Stimulated activated CD4-positive, alpha-beta T cell treated with anti-CD3 and anti-CD28 coated beads, TNF-alpha, amount 100 ng/mL, for 4 hours (primary cell): ENCODE measurements at places on chromosomes 3 and 15.

DNA sequence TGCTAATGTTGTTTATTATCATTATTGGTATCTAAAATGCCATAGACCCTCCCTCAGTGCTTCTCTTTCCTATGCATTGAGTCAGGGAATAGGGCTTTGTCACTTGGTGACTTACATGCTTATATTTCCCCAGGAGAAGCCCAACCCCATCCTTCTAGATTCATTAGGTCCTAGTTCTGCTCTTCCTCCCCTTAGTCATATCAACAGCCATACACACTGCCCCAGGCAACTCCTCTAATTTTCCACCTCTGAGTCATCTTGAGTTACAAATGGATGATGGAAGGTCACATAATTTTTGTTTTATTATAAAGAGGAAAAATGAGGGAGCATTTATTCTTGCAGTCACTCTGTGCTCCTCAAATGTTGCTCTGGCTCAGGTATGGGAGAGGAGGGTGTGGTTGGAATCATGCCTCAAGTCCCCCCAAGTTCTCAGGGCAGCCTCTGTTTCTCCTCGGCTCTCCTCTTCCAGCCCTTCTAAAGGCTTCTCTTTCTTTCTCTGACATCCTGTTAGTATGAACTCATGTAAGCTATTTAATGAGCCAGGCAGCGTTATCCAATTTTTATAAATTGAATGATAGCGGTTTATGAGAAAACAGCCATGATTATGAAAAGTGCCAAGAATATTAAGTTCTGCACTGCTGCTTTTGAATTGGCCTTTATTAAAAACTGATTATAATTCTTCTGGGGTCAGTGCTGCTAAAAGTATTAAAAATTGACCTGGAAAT is 45.6 kb upstream of the FSTL1 start:
- no peak for DNase-seq

- DNase-seq: no peak
Measured at GRCh38 chr3:147406028-147406931, at the start of gene ZIC4. Gene ZIC4 (minus strand): TSS chr3:147406543. CDS start chr3:147402797, 3,746 bp downstream.

DNA sequence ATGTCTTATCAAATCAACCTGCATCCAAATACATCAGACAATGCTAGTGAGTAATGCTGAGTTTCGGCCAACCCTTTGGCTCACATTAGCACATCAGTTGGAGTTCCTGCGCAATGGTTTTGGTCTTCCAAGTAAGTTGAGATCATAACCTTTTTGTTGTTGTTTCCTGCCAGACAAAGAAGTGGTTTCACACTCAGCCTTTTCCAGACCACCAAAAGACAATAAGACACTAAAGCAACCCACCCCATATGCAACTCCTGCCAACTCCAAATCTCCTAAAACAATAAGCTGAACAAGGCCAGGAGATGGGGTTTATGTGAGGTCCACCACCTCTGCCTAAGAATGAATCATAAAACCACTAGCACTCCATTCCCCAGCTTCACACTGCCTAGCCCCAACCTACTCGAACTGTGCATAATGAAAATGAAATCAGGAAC is 177.0 kb downstream of the ERC2 start:
- DNase-seq: no peak

DNA sequence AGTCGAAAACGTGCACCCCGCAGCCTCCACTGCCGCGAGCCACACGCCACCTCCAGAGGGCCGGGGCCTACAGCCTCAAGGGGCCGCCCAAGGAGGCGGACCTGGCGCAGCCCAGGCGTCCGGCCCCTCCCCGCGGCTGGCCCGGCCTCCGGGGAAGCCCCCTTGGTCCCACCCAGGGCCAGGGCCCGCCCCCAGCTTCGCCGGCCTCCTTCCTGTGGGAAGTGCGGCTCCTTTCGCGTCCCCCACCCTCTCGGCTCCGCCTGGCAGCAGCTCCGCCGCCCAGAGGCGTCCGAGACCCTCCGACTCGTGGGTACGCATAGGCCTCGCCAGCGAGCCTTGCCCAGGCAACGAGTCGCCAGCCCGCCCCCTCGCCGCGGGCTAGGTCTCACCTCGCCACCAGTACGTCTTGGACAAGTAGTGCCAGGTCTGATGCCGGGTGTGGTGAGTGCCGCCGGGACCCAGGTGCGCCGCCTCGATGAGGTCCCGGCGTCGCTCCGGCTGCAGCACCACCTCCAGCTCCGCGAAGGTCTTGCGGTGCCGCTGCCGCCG is 642 bp downstream of the ZBTB11 start:
- peak; percentile 89 for DNase-seq

DNA sequence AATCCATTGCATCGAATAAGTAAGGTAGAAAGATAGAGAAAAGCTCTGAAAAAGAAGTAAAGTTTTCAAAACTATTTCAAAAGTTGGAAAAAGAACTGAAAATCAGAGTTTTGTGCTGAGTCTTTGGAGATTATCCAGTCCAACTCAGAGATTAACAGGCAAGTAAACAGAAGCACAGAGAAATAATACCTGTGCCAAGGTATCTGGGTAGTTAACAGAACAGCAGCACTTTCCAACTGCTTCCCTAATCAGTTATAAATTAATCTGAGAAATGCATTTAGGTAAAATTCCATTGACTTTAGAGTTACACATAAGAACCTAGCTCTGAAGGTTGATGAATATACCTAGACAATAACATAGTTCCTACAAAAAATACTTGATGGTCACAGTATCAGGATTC is 355.3 kb downstream of the TBC1D5 start:
- no peak for DNase-seq

GRCh38 chr15:57114070-57114469 is 195.6 kb downstream of the TCF12 start:
- DNase-seq: no peak

DNA sequence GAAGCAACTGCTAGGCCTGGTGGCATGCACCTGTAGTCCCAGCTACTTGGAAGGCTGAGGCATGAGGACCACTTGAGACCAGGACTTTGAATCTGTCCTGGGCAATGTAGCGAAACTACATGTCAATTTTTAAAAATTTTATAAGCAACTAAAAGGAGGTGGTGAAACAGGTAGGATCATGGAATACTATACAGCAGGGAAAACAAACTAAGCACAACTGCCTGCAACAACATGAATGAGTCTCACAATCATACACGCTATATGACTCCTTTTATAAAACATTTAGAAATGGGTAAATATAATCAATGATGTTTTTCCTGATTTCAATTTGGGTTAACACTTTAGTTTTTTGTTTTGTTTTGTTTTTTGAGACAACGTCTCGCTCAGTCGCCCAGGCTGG is 29.5 kb upstream of the CNBP start:
- no peak for DNase-seq

DNA sequence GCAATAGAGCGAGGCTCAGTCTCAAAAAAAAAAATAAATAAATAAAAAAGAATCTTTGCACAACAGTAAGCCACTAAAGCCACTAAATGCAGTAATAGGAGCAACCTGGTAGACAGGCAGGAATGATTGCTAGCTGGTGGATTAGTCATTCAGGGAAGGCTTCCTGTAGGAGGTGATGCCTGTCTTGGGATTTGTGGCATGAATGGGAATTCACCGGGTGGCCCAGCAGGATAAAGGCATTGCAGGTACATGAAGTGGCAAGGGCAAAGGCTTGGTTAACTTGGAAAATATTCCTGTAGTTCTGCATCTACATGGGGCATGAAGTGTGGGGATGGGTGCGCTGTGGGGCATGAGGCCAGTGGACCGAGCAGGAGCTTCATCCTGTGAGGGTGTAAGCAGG is 94.5 kb downstream of the IQSEC1 start:
- no peak for DNase-seq

- DNase-seq: no peak
Measured at GRCh38 chr3:71549951-71550350, 33.6 kb downstream of the FOXP1 start.

- no peak for DNase-seq
Measured at GRCh38 chr3:24475925-24476324, 18.7 kb downstream of the THRB start.

GRCh38 chr3:107939691-107940442 is 151.0 kb downstream of the CD47 start:
- no peak for DNase-seq

DNA sequence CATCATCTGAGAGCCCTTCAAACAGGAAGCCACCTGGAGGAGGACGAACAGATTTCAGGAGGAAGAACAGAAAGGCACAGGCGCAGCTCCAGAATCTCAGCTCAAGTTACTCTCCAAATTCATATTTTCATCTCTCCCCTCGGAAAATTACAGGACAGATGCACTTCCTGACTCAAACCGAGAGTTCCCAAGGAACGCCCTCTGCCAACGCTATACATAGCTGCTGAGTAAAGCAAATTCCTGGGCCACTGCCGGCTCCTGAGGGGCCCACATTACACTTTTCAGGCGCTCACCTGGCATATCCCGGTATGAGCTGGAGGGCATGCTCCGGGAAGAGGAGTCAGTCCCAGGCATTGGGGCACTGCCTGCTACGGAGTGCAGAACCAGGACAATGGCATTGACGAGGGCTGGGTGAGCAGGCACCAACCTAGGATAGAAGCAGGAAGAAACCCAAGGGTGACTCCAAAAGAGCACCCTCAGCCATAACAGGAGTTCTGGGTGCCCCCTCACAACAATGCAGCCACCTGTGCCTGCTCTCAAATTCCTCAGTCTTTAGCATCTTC is 11.2 kb downstream of the UBL7 start:
- no peak for DNase-seq

GRCh38 chr15:95970326-95970725 is 360.2 kb upstream of the NR2F2 start:
- DNase-seq: no peak

GRCh38 chr3:189621948-189622603 is 9.1 kb upstream of the TP63 start:
- DNase-seq: no peak

GRCh38 chr15:72113347-72114031 is 4.5 kb downstream of the MYO9A start:
- no peak for DNase-seq

GRCh38 chr3:118968111-118968510 is 66.5 kb downstream of the IGSF11 start:
- no peak for DNase-seq

DNA sequence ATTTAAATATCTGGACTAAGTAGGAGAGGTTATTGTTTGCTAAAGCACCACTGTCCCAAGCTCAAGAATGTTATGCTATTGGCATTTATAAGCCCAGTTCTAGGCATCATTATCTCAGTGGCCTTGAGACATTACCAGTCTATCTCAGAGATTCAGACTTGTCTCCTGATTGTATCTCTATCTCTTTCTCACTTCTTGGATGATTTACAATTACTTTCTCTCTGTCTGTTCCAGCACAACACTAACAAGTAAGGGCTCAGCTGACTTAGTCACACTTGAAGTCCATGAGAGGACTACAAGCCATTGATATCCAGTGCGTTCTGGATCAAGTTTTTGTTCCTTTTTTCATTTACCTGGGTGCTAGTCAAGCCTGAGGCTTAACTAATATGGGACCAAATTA is 60.2 kb downstream of the TRIM69 start:
- no peak for DNase-seq

- no peak for DNase-seq
Measured at GRCh38 chr3:101351829-101352228, 31.5 kb upstream of the IMPG2 start.

DNA sequence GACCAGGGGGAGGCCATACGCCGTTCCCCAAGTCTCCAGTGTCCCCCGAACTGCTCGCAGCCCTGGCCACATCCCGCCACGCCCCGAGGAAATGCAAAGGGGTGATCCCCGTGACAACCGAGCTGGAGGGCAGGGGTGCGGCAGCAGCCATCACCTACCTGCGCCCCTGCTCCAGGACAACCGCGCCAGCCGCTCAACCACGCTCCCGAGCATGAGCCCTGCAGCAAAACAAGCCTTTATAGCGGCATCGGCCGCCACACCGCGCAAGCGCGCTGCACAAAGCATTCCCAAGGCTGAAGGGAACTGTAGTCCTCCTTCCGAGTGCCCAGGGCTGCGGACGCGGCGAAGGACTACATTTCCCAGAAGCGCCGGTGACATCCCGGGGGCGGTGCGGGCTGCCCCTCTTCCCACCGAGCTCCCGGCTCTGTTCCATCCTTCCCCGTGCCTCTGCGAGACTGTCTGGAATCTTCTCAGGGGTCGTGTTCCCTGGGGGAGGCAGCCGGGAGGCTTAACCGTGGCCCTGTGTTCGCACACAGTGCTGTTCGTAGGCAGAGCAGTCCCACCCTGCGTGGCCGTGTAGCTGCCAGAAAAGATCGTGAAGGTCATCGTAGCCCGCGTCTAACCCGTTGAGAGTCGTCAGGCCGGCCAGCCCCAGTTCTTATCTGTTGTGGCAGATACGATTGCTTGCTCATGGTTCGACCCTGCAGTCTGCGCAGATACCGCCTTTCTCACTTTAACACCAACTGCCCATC is at the start of gene ABCC5:
ABCC5 (minus strand) TSS at position 213 of the 752 bp plus-strand sequence. CDS start 3,492 bp downstream, outside the sequence.
- peak; percentile 68 for DNase-seq

- DNase-seq: no peak
Measured at GRCh38 chr3:15159501-15160136, 46.4 kb upstream of the CAPN7 start.

GRCh38 chr3:77158730-77159581 is 119.1 kb downstream of the ROBO2 start:
- no peak for DNase-seq

DNA sequence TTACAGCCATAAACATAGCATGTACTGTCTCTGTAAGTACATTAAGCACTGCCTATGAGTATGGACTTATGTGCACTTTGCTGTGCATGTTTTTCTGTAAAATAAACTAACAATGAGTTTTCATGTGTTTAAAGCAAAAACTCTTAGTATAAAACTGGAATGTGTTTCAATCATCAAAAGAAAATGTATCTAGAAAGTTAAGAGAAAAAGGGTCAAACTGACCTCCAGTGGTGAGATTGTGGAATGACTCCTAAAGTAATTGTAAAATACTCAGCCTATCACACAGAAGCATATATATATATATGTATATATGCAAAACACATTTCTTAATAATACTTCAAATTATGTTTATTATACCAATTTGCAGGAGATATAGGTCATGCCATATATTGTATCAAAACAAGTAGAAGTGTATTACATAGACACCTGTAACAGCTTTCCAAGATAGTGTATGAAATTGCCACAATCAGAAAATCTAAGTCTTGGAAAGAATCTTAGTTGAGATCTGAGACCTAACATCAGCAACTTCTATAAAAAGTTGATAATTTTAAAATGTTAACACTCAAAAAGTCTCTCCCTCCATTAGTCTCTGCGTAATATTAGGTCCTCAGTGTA is 199.6 kb downstream of the FMN1 start:
- DNase-seq: no peak

DNA sequence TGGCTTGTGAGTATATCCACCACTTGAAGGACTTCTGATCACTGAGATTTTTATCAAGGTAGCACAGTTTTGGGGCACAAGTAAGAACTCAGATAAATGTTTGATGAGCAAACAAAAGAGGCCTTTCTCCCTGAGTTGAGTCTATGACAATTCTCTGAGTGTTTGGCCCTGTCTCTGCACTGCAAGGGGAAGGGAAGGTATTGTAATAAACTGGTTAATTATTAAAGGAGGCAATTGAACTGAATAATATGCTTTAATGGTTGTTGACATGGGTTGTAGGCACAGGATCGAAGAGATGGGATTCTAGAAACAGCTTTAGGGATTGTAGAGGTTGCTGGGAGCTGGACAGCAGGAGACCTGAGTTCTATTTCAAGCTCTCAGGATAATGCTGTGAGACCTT is 95.0 kb upstream of the MRPL3 start:
- no peak for DNase-seq
